ENCODE measurements at places on chromosomes 11 and 22.

- no peak for DNase-seq
Measured at GRCh38 chr11:103488031-103488461, 378.8 kb downstream of the DYNC2H1 start.

GRCh38 chr22:29621761-29622526, 18.5 kb downstream of the NF2 start:
- DNase-seq, result no peak

DNA sequence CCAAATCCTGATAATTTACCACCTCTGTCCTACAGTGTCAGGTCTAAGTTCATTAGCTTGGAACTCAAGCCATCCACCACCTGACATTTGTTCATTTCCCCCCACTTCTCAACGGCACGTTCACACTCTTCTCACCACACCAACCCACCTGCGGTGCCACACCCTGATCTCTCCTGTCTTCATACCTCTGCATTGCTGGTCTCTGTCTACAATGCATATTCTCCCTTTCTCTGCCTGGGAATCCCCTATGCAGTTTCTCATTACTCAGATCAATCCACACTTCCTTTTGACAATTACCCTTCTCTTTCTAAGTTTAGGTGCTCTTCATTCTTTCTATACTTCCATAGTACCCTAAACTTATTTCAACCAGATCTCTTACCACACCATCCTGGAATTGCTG, 20.4 kb upstream of the EMSY start:
- DNase-seq, result no peak

DNA sequence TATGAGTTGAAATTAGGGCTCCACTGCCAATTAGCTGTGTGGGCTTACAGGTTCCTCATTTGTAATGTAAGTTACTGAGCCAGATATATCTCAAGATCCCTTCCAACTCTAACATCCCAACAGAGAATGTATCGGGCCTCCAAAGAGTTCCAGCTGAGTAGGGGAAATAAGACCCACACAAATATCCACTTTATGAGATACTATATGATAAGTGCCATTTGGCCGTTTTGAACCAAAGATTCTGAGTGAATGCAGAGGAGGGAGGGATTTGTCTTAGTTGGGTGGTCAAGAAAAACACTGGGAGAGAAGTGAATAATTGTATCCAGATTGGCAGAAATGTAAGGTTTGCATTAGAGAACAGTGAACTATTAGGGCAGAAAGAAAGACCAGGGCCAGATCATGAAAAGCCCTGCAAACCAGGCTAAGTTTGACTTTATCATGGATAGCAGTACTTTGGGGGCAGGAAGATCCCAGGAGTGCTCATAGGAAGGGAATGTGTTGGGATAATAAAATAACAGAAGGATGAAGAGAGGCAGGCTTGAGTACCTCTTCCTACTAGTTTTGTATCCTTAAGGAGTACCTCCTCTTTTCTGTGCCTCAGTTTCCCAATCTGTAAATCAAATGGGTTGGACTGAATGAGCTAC, 63.9 kb downstream of the RPL27A start:
- no peak for DNase-seq

DNA sequence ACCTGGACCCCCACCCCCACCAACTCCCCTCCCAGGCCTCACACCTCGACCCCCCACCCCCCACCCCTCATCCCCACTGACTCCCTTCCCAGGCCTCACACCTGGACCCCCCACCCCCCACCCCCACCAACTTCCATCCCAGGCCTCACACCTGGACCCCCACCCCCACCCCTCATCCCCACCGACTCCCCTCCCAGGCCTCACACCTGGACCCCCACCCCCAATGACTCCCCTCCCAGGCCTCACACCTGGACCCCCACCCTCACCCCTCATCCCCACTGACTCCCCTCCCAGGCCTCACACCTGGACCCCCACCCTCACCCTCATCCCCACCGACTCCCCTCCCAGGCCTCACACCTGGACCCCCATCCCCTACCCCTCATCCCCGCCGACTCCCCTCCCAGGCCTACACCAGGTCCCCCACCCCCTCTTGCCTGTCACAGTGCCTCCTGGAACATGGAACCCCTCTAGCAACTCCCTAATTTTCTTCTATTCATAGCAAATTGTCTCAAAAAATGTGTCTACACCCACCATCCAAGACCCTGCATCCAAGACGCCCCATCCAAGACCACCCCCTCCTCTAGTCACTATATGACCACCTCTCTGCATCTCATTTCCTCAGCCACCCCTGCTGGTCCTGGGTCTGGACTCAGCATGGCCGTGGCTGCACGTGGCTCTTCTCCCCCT, 36.9 kb upstream of the BRSK2 start:
- DNase-seq, result no peak

GRCh38 chr11:116534270-116534975, 238.4 kb downstream of the BUD13 start:
- no peak for DNase-seq

DNA sequence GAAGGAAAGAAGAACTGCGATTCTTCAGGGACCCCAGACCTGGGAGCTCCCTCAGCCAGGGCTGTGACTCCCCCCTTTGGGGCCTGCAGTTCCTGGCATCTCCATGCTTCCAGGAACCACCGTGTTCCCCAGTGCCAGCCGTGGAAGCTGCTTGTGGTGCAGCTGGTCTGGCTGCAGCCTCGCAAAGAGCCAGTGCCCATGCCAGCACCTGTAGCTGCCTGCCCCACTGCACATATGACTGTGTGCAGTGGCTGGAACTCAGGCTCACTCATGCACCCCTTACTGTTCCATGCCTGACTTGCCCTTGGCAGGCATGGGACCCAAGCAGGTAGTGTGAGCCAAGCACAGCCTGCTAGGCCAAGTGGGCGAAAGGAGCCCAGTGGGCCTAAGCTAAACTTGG, 401.3 kb downstream of the LRRC4C start:
- DNase-seq, result no peak

GRCh38 chr11:118988280-118988679, 9.7 kb upstream of the CENATAC start:
- no peak for DNase-seq

DNA sequence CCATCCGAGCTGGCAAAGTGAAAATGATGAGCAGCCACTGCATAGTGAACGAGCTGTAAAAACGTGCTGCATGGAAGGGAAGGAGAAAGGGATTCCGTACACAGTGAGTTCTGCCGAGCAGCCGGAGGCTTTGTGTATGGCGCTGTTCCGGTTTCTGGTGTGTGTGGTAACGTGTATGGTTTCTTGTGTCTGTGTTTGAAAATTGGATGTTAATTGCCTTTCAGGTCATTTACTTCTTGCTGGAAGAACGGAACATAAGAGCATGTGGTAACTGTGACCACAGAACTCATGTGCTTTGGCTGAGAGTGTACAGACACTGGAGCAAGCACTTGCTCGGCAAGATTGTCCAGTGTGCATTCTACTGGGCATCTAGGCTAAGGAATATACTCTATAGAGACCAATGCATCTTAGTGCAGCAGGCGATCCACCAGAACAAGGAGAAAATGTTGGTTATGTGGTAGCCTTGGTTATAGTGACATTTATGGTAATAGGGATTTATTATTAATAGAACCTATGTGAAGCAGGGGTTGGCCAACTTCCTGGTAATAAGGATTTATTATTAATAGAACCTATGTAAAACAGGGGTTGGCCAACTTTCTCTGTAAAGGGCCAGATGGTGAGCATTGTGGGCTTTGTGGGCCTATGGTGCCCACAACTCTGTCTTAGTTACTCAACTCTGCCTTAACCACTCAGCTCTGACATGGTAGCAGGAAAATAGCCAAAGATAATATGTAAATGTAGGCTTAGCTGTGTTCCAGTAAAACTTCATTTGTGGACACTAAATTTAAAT, 49.2 kb downstream of the GRAMD1B start:
- no peak for DNase-seq

DNA sequence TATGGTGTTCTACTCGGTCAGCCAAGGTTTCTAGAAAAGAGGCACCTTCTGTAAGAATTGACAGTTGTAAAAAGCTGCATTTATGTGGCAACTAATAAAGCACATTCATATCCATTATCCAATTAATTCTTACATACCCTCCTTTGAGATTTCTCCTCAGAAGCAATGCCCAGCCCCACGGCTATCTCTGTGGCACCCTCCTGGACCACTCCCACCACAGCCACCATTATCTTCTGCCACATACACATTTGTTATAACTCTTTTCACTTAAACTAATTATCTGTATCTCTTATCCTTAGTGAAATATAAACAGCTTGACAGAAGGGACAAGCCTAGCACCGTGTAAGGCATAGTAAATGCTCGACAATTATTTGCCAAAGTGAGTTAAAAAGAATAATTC, 48.5 kb downstream of the PAK1 start:
- no peak for DNase-seq

DNA sequence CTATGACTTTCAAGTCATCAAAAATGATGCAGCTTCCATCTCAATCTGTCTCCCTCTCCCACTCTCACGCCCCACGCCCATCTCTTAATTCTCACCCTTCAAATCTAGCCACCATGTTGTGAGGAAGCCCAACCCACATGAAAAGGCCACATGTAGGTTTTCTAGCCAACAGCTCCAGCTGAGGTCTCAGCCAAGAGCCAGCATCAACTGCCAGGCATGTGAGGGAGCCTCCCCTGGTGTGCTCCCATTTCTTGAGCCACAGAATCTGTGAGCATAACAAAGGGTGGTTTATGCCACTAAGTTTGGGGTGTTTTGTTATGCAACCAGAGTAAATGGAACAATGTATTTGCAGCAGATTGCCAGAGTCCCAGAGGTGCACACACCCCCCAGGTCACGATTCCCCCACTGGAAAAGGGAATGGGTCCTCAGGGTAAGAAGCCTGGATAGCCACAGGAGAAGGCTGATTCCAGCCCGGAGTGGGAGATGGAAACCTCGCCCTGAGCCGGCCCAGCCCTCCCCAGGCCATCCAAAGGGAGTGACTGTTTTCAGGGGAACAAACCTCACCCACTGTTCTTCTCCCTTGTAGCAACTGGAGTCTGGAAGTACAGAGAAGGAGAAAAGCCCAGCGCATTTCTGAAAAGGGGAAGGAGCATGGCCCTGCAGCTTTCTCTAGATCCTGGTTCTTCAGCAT, 20.0 kb upstream of the LINC01488 start:
- DNase-seq, result no peak

DNA sequence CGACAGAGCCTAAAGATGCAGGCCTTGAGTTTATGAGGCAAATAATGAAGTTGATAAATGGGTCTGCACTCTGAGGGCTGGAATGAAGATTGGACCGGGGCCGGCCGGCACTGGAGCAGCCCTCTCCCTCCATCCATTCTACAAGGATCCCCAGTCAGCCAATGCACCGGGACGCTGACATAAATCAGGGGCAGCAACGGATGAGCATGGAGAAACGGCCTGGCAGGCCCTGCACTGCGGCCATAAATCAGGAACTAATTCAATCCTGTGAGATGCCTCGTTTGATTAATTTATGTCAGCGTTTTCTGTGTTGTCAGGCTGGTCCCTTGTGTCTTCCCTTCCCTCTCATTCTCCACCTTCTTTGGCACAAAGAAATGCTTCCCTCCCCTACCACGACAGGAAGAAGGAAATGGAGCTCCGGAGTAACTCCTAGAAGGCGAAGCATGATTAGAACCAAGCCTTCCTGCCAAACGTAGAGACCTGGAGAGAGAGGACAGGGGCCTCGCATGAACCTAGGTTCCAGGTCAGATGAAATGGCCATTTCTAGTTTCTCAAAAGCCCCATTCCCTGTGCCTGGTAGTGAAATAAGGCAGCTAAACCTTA, 358.4 kb downstream of the OPCML start:
- DNase-seq, result no peak

DNA sequence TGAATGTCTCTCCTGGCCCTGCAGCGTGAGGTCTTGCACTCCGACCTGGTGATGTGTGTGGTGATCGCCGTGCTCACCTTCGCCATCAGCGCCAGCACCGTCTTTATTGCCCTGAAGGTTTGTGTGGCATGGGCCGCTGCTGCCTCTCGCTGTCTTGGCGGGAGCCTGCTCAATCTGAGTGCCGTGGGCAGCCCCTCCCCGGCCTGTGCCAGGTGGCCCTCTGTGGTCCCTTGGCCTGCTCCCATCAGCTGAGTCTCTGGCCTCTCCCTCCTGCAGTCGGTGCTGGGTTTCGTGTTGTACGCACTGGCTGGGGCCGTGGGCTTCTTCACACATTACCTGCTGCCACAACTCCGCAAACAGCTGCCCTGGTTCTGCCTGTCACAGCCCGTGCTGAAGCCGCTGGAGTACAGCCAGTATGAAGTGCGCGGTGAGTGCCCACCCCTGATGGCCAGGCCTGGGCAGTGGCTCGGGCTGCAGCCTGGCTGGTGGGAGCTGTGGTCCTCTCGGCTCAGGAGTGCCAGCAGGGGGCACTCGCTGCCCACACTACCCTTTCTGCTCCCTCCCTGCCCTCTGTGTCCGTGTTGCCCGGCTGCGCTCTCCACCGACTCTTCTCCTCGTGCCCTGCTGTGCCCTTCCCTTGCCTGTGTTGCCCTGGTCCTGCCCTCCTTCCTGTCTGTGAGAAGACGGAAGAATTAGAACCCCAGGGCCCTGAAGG, 10.2 kb downstream of the PCNX3 start:
- DNase-seq, result peak; percentile 41

Data from effector CD4-positive, alpha-beta T cell (primary cell).